ENCODE measurements at places on chromosomes 3 and 15. TPM values are rescaled to one million over a fixed set of nuclear protein-coding genes. Genes with fewer than 3 reads are reported as not detected.

RAB27A gene
- total RNA-seq: 4.8 TPM

DNA sequence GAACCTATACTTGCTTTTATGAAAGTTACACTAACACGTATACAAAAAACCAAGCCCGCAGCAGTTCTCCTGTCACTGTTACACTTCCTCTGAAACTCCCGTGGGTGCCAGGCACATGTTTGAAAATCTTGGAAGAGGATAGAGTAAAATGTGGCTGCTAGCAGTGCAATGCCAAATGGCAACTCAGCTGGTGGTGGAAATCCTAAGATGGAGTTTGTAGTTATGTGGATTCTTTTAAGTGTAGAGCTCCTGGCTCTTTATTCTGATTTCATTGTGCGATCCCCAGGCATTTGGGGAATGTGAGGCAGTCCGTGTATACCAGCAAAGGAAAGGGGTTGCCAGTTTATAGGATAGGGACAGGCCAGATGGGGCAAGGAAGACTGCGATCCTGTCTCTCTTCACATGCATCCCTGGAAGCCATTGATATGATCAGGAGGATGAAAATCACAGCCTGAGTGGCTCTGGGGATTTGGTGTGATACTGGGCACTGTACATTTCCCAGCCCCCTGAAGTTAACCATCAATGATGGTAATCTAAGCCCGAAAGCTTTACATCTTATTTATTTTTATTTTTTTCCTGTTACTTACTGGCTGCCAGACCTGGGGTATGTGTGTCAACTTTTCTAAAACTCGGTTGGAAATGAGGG, 1.1 kb downstream of the STAC start:
- DNase-seq: no peak

- DNase-seq: no peak
Observed at GRCh38 chr3:195201295-195201694, 69.7 kb downstream of the XXYLT1 start.

DNA sequence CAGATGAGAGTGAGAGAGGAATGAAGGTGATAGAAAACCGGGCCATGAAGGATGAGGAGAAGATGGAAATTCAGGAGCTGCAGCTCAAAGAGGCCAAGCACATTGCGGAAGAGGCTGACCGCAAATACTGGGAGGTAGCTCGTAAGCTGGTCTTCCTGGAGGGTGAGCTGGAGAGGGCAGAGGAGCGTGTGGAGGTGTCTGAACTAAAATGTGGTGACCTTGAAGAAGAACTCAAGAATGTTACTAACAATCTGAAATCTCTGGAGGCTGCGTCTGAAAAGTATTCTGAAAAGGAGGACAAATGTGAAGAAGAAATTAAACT, 88.9 kb downstream of the EOMES start:
- DNase-seq: peak; percentile 36

ZNF860 gene
- total RNA-seq: 0.56 TPM

GRCh38 chr15:65869954-65870871, 922 bp downstream of the RAB11A start:
- peak; percentile 31 for DNase-seq

DNA sequence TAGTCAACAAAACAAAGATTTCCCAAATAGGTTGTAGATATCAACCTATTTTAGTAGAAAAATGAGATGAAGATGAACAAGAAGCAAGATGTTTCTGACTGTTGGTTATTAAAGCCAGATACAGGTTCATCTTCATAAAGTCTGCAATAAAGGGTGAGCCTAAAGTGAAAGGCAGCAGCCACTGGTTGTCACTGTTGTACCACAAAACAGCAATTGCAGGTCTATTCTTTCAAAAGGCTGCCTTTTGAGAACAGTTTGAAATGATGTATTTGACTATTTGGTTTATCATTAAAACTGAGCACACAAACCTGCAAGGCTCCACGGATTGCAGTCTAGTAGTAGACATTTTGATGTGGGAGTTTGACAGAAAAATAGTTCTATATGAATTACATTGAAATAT, 543.4 kb downstream of the GBE1 start:
- DNase-seq: no peak

DNA sequence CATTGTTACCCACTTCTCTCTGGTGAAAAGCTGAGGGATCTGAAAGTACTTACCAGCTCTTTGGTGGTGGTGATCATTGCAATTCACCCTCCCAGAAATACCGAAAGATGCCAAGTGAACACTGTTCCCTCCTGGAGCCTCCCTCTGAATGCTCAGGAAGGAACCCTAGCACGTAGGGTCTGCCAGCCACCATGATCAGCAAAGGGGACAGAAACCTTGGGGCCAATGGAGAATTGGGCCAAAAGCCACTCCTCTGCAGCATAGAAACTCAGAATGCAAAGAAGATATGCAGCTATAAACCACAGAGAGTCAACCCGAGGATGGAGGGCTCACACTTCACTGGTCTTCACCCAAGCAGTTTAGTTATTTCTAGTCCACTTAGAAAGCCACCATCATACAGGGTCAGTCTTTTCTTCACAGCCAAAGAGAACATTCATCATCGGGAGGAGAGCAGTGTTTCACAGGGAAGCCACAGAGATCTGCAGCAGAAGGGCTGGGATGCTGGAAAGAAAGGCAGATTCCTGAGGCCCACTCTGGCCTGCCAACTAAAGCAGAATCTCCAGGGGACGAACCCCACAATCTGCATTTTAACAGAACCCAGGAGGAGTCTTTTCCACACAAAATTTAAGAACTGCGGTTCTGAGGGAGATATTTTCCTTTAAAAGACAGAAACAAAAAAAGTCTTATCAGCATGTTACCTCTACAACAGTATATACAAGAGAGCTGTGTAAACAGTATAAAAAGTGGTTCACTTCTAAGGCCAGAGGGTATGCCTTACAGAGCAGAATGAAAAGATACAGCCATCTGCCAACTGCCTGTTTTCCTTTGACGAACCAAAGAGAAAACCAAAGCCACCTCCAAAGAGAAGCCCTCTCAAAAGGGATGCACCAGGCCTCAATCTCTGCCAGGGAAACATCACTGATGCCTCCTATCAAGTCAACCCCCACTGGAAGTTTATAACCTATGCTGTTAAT, 11.3 kb downstream of the TBC1D2B start:
- DNase-seq: no peak

DNA sequence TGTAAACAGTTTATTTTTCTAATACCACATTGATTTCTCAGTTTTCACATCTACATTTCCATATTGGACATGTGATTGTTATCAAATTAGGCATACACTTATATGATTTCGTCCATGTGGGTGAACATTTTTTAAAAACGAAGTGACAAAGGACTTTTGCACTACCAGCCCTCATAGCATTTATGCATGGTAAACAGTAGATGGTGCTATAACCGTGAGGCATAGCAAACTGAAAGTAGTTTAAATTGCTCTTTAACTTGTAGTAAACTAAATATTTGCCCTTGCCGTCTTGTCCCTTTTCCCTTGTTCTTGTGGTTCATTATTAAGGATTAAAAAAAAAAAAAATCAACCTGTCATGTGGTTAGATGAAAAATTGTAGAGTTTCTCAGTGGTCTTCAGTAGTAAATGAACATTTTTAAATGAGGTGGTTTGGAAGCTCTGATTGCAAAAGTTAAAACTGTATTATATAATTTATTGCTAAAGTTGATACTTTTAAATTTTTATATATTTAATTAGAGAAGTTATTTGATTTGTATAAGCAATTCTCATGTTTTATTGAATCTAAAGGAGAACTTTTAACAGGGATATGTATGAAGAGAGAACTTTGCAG, 24.0 kb downstream of the STX19 start:
- peak; percentile 82 for DNase-seq

DNA sequence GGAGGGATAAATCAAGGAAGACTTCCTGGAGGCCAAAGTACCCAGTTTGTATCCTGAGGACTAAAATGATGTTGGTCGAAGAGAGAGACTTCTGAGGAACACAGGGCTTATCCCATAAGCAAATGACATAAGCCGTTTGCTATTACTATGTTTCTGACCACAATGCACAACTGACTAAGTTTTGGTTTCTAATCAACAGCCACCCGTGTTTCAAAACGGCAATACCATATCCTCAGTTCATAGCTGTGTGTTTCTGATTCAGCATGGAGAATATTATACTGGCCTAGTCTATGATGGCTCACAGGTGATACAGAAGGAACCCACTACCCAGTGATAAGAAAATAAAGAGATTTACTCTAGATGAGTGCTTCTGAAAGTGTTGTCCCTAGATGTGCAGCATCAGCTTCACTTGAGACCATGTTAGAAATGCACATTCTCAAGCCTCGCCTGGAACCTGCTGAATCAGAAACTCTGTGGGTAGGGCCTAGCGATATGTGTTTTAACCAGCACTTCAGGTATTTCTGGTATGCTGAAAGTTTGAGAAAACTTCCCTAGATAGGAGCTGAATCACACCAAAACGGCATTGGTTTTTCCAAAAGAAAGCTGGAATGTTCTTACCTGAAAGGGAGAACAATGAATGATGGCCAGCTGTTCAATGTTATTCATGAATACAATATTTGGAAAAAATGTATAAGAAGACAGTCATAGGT, 639.7 kb upstream of the NR2F2 start:
- DNase-seq: no peak

GRCh38 chr3:193974671-193975535, 161.0 kb upstream of the HES1 start:
- peak; percentile 40 for DNase-seq

DNA sequence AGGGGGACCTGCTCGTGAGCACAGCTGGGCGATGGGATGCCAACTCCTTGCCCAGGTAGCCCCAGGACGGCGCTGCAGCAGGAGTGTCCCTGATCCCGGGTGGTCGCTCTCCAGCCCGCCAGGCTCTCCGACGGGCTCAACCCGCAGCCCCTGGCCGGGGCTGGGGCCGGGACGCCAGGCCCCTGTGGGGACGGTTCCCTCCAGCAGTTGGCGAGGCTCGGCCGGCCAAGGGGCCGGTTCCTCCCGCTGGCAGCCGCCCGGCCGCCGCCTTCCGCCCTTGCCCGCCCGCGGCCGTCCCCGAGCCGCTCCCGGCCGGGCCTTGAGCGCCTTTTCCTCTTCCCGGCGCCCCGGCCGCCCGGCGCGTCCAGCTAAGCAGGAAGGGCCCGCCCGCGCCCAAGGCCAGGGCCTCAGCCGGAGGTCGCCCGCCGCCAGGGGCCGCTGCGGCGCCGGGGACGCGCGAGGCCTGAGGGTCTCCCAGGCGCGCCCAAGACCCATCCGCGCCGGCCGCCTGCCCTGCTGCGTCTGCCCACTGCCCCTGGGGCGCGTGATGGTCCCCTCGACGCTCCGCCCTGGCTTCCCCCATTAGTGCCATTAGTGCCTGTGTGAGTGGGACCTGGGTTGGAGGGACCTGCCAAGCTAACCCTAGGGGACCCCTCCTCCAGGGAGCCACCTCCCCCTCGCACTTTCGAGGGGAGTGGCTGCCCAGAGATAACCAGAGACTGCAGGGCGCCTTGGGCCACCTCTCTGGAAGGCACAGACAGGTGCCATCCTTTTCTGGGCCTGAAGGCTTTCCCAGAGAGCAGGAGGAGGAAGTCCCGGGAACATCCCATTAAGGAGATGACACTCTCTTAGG, 106.4 kb downstream of the FBLN2 start:
- peak; percentile 18 for DNase-seq

PODXL2 gene
- total RNA-seq: 1.7 TPM

GRCh38 chr15:31571676-31572075, 245.0 kb downstream of the KLF13 start:
- DNase-seq: peak; percentile 21

GRCh38 chr3:109924196-109924595, 586.9 kb upstream of the DPPA4 start:
- DNase-seq: no peak

CISH gene
- 0.90 TPM for total RNA-seq

GRCh38 chr3:169028716-169029115, 634.8 kb downstream of the MECOM start:
- DNase-seq: no peak

DNA sequence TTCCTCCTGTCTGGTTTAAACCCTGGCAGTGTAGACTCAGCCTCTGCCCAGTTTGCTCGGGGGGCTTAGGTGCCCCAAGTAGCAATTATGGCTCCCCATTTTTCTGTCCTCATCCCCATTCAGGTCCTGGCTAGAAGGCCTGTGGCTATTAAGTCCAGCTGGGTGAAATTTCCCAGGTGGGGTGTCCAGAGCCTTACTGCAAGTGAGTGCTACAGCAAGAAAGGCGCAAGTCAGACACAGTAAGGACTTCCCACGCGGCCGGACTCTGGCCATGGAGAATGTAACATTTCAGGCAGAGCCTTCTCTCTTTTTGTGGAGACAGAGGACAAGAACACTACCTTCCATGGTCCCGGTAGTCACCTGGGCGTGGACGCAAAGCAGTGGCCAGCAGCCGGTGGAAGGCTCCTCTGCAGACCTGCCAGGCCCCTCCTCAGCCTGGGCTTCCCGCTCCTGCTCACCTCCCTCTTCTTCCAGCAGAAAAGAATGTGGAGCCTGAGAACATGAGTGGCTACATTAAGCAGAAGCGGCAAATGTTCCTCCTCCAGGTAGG, 23.3 kb downstream of the CFAP100 start:
- no peak for DNase-seq
